ENCODE measurements at places on chromosomes 7 and 10.
A peak's percentile ranks its signal among the peaks of the same experiment; 100 is the strongest.

- DNase-seq: no peak
These were observed 30.0 kb downstream of the GUSB start for GRCh38 chr7:65951837-65952578.

GRCh38 chr10:74824184-74824899 lies 2.1 kb upstream of the KAT6B start:
- DNase-seq: peak; percentile 11

- DNase-seq: peak; percentile 31
These were observed 19.8 kb upstream of the PRRT4 start for GRCh38 chr7:128381161-128381821.

GRCh38 chr10:126392469-126392868 lies 4.2 kb upstream of the ADAM12 start:
- DNase-seq: no peak

DNA sequence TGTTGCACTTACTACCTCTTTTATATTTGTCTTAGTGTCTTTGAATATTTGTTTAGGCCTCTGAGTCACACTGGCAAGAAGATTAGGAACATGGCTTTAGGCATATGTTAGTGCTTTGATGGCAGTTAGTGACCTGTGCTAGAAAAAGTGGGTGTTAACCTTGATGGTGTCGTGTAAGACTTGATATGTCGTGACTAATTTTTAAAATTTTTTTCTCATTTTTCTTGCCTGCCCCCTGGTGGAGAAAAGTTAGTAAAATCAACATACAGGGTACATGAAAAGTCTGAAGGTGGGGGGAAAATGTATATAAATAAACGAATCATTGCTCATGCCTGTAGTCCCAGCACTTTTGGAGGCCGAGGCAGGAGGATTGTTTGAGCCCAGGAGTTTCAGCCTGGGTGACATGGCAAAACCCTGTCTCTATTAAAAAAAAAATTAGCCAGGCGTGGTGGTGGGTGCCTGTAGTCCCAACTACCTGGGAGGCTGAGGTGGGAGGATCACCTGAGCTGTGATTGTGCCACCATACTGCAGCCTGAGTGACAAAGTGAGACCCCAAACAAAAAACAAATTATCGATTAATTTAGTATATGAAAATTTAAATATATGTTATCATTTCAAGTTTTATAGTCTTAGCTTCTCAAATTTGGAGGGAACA lies 44.6 kb downstream of the TAX1BP1 start:
- DNase-seq: peak; percentile 89

GRCh38 chr10:23897267-23897666 lies 311.7 kb upstream of the KIAA1217 start:
- no peak for DNase-seq

DNA sequence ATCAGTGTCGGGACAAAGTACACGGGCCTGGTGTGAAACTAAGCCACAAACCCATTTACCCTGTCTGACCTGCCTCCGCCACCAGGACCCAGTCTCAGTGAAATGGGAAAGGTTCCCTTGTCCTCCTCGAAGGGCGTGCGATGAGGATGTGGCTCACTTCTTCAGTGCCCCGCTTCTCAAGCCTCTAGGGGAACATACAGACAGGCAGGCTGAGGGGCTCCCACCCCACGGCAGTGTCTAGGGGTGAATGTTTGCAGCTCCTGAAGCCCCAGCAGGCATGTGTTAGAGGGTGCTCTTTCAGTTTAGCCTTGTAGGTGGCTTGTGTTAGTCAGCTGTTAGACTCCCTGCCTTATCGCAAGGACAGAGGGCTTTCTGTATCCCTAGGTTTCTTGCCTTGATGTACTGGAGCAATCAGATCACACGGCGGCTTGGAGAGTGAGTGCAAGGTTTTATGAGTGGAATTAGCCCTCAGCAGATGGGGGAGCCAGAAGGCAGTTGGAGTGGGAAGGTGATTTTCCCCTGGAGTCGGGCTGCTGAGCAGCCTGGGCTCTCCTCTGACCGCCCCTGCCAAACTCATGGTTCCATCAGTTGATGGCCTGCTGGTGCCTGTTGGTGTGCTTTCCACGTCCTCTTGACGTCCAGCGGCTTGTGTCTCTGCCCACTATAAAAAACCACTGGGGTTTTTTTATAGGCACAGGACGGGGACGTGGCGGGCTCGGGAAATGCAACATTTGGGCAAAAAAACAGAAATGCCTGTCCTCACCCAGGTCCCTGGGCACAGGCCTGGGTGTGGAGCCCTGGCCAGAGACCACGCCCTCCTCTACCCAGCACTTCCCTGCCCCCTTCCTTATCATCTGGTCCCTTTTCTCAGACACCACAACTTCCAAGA lies 759 bp downstream of the NUDT1 start:
- peak; percentile 69 for DNase-seq

GRCh38 chr7:142813699-142814098 lies 41.2 kb upstream of the EPHB6 start:
- no peak for DNase-seq

DNA sequence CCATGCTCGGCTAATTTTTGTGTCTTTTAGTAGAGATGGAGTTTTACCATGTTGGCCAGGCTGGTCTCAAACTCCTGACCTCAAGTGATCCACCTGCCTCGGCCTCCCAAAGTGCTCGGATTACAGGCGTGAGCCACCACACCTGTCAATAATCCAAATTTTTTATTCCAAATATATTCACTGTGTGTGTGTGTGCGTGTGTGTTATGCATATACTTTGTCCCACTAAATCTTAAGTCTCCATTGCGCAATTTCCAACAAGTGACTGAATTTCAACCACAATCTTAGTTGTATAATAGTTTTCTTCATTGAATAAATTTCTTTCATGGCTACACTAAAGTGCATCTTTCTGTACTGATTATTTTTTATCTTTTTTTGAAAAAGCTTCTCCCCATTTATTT lies 2.7 kb downstream of the KRIT1 start:
- DNase-seq: no peak

DNA sequence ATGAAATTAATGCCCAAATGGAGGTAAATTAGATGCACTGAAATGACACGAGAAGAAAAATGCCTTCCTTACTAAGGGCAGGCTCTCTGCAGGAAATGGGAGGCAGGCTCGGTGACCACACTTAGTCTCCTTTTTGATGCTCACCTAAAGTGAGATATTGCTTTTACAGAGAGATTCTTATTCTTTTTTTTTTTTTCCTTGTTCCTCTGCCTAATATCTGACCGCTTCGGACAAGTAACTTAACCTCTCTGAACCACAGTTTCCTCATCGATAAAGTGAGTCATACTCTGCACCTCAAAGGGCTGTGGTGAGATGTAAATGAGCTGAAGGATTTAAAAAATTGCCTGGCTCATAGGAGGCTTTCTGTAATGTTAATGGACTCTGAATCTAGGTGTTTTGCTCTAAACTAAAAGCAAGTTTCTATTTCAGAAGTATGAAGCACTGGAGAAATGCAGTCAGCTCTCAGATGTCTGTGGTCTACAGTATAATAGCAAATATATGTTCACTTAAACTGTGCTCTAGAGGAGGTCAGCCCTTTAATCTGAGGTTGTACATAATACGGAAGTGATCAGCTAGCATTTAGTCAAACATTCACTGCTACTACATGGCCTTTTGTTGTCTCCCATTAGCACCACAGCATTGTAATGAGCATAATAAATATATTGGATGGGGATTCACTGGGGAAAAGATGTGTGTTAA lies 23.2 kb downstream of the NKX2-3 start:
- peak; percentile 54 for DNase-seq

DNA sequence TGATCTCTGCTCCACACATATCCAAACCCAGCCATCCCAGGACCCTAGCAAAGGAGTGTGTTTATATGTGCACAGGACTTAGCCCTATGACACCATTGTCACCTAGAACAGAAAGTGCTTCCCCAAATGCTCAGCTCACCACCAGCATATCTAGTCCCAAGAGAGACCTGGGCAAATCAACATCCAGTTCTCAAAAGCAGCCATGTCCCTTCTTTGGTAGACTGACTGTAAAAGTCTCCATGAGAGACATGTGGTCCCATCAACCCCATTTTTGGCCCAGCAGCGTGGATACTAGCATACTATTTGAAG lies 20.9 kb upstream of the ARHGAP22 start:
- no peak for DNase-seq
